ENCODE measurements at places on chromosomes 1 and 21.

GRCh38 chr1:5634893-5635292 is 357.3 kb downstream of the NPHP4 start:
- no peak for DNase-seq

- no peak for DNase-seq
Observed at GRCh38 chr1:235022981-235023710, 105.5 kb downstream of the TOMM20 start.

DNA sequence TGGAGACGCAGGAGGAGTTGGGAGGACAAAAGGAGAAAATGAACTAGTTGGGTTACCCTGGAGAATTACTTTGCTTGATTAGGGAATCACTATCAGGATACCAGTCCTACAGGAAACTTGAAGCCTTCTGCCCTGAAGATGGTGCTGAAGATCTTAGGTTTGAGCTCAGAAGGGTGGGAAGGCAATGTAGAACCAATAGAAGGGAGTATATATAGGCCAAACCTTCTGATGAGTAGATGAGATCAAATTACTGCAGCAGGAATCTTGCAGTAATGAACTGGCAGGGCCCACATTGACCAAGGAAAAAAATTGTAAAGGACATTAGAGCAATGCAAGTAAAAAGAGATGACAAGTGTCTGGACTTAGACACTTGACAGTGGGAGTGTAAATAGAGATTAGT is 116.3 kb upstream of the CACYBP start:
- DNase-seq: no peak

DNA sequence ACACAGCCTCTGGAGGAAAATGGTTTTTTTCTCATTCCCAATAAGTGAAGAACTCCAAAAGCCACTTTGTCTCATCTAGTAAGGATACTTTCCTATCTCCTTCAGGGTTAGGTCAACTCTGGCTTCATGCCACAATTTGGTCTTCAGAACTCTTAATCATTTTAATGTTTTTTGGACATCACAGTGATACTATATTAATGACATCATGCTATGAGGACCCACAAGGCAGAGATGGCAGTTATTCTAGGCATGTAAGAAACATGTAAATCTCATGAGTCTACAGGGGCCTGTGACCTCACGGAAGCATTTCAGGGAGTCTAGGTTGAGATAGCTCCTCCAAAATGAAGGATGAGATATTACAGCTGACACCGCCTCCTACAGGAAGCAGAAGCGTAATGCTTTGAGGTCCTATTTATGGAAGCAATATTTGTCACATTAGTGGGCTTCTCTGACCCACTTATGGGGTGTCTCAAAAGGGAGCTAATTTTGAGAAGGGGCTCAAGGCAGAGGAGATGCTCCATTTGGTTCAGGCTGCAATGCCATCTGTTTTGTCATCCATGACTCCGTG is 5.0 kb upstream of the GPR137B start:
- DNase-seq: no peak

DNA sequence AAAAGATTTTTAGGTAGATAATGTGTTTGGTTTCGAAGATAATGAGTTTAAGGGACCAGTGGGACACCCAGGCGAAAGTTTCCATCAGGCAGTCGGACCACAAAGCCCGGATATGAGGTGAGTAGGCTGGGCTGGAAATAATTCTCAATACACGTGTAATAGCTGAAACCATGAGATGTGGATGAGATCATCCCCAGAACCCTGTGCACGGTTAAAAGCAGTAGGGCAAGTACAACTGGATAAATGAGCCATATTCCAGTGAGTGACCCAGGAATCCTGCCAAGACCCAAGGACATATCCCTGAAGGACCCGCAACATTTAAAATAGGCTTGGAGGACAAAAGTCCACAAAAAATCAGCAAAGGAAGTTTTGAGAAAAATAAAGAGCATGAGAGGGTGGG is 21.5 kb upstream of the NHLH2 start:
- no peak for DNase-seq

GRCh38 chr1:109314795-109315194 is 8.0 kb upstream of the MYBPHL start:
- no peak for DNase-seq

GRCh38 chr1:54705153-54705552 is 10.5 kb upstream of the TTC4 start:
- DNase-seq: no peak

DNA sequence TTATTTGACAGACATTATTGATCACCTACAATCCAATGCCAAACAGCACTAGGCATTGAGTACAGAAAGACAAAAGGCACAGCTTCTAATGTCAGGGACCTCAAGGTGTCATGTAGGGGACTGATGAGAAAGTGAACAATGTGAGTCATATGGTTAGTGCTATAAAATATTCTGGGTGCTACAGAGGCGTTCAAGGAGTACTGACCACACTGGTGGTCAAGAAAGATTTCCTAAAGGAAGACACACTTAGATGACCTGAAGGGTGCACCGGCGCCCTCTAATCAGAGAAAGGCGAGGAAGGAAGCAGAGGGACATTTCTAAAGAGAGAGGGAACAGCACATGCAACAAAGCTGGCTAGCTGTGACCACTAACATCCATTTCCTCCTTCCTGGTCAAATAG is 64.9 kb upstream of the F3 start:
- no peak for DNase-seq

GRCh38 chr21:29115899-29116298 is 14.5 kb upstream of the MAP3K7CL start:
- DNase-seq: no peak

DNA sequence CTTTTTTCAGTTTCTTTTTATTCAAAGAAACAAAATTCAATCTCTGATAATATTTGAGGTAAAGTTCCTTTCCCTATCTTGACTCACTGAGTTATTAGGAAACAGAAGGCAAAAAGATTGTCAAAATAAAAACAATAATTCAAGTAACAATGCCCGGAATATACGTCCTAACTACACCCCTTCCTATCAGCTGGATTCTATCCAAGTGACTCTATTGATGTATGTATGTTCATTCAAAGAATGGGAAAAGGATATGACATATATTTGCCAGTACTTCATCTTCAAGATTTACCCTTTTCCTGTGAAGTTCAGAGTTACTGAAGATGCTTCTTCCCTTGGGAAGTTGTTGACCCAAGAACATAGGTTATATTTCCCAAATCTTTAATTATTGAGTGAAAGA is 13.7 kb downstream of the SPRTN start:
- DNase-seq: no peak

DNA sequence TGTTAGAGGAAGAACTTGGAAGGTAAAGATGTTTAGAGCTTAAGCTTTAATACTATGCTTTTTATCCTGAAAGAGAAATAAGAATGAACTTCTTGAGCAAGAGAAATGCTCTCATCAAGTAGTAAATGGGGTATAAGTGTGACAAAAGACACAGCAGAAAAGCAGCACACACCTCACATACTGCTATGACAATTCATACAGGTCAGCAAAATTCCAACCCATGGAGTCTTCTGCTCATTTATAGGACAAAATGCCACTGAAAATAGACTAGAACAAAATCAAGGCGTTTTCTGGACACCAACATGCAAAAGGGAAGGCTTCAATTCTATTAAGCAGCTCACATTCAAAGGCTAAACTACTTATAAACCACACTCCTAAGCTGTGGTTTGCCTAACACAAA is 61.2 kb downstream of the EYA3 start:
- no peak for DNase-seq

DNA sequence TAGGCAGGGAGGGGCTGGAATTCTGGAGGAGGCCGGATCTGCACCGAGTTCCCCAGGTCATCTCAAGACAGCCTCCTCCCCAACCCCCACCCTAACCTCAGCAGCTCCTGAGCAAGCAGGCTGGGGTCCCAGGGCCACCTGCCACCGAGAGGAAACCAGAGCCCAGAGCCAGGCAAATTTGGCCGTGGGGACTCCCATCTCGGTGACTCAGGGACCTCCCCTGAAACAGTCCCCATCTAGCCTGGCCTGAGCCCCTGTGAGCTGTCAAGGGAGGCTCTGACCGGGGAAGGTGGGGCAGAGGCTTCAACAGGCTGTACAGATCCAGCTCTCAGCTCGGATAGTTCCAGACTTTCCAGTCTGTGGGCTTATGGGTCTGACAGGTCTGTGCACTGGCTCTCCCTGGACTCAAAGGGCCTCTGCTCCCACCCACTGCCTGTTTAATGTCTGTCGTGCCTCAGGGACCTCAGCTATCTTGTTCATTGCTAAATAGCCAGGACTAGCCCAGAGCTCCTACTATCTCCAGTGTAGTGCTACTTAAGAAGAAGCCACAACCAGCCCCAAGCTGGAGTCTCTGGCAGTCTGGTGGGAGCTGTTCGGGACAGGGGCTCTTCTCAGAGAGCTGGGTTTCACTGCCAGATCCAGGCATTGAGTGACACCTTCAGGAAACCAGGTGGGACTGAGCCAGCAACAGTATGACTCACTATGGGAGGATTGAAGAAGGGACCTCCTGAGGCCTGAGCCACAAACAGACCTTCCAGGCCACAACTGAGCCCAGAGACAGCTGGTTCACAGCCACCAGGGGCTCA is 25.6 kb downstream of the MATN1 start:
- no peak for DNase-seq

- no peak for DNase-seq
Observed at GRCh38 chr1:94486990-94487389, 54.6 kb downstream of the F3 start.

DNA sequence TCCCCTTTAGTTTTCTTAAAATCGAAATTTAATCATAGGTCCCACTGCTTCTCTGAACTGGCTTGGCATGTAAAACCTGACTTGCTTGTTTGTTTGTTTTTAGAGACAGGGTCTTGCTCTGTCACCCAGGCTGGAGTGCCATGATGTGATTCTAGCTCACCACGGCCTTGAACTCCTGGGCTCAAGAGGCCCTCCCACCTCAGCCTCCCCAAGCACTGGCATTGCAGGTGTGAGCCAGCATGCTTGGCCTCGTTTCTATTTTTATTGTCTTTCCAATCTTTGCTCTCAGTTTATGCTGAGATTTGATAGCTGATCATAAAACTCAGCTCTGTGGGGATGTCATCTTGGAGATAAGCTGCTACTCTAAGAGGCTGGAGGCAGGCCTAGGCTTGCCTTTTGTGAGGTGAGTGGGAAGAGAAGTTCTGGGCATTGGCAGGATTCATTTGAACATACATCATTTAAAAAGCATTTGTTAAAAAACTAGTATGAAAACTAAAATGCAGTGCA is 51.5 kb upstream of the GCLM start:
- DNase-seq: no peak

- DNase-seq: no peak
Observed at GRCh38 chr1:79760531-79760930, 754.0 kb upstream of the ADGRL4 start.

DNA sequence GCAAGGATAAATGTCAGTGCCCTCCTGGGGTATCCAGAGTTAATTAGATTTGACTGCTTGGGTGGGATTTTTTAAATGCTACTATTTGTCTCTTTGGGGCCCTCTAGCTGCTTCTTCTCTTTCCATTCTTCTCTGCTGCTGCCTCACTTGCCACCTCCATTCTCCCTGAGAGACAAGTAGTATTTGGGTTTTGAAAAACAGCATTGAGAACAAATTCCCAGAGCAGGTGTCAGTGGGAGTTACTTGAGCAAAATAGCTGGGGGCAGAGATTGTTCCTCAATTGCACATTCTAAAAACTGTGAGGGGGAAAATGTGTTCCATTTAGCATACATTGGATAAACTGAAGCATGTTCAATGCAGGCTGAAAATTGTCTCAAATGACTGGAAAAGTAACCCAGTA is 286.5 kb downstream of the CACNA1E start:
- DNase-seq: no peak

DNA sequence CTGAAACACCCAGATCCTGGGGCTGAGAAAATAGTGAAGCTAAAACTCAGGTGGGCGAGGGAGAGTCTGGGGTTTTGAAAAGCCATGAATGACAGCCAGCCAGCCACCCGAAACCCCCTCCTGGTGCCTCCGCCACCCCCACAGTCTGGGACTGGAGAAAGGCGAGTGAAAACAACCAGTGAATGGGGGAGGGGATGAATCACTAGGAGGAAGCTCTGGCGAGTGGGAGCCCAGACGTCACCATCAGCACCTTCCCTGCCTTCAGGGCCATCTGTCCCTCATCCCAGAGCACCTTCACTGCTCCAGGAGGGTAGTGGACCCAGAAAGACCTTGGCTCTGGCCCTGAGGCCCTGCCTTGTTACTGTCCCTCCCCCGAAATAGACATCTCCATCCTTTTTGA is 9.2 kb downstream of the RORC start:
- DNase-seq: no peak

DNA sequence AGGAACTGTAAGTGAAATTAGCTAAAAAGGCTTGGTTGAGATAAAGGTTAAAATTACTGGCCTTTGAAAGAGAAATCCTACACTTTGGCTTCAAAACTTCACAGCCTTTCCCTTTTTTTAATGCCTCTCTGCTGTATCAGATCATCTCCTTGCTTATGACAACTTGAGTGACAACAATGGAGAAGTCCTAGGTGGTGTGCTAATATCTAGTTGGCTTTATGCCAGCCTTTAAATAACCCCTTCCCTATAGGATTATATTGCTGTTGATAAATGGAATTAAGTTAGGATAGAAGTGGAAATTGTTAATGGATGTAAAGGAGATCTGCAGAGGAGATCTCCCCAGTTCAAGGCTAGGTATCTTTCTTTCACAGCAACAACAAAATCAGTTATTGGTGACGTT is 130.2 kb upstream of the ATP1B1 start:
- DNase-seq: no peak

GRCh38 chr21:43794857-43795256 is 5.5 kb downstream of the RRP1 start:
- DNase-seq: no peak

DNA sequence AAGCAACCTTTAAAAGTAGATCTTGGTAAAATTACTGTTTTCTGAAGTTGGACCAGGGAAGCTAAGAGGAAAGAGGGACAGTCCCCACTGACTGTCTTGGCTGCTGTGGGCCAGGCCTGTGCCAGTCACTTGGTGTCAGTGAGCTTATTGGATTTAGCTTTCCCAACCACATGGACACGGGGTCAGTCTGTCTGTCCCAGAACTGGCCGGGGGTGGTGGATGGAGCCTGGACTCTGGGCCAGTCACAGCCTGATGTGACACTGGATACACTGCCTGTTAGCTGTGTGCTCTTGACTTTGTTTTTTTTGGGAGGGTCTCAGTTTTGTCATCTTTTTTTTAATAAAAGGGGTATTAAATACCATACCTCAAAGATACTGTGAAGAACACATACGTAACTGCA is 96.7 kb downstream of the GALNT2 start:
- no peak for DNase-seq

- DNase-seq: no peak
Observed at GRCh38 chr1:161720956-161721737, at the start of gene FCRLB. Gene FCRLB, plus strand, starts transcription at chr1:161721544. Its CDS starts 1,129 bp downstream, at chr1:161722673.

- no peak for DNase-seq
Observed at GRCh38 chr1:192575499-192576189, at the start of gene RGS1. Gene RGS1, plus strand, starts transcription at chr1:192575773. Its CDS starts 20 bp downstream, at chr1:192575793.

Data from GM18507 (cell line).